ENCODE measurements at places on chromosomes 5 and 9.

DNA sequence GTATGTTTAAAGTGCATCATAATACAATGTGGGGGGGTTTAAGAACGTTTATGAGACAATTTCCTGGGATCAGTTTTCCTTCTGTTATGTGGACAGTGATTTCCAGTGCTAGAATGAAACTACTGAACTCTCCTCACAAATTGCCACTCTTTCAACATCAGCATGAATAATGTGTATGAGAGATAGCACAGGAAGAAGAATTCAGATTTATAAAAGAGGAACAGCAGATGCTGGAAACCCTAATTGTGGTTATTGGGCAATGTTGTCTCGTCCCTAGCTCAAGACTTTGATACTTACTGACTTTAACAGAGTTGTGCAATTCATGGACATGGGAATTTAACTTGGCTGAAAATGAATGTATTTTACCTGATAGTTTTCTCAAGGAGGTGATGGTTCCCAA is 410.8 kb upstream of the MEF2C start:
- no peak for DNase-seq

GRCh38 chr5:152094716-152095115 is 170.1 kb upstream of the GLRA1 start:
- DNase-seq, result no peak

GRCh38 chr5:176824604-176825003 is 14.2 kb downstream of the UNC5A start:
- no peak for DNase-seq

- peak; percentile 20 for DNase-seq
Measured at GRCh38 chr9:19199012-19199411, 31.5 kb upstream of the DENND4C start.

- DNase-seq, result no peak
Measured at GRCh38 chr9:4992872-4993271, 7.8 kb downstream of the JAK2 start.

GRCh38 chr9:91197232-91198181 is 164.2 kb downstream of the AUH start:
- DNase-seq, result no peak

DNA sequence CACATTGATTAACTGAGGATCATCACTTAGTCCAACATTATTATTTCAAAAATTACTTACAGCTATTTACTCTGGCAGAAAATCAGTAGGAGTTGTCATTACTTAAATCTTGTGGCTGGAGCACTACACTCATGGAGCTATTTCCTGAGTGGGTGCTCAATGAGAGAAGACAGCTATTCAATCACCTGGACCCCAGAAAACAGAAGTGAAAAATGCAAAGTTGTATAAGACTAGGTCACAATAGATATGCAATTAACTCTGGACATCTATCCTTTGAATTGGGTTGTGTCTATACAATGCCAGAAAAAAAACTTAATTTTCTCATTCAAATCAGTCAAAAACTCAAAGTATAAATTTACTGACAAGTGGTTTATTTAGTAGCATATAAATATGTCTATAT is 340.9 kb downstream of the EFNA5 start:
- no peak for DNase-seq

DNA sequence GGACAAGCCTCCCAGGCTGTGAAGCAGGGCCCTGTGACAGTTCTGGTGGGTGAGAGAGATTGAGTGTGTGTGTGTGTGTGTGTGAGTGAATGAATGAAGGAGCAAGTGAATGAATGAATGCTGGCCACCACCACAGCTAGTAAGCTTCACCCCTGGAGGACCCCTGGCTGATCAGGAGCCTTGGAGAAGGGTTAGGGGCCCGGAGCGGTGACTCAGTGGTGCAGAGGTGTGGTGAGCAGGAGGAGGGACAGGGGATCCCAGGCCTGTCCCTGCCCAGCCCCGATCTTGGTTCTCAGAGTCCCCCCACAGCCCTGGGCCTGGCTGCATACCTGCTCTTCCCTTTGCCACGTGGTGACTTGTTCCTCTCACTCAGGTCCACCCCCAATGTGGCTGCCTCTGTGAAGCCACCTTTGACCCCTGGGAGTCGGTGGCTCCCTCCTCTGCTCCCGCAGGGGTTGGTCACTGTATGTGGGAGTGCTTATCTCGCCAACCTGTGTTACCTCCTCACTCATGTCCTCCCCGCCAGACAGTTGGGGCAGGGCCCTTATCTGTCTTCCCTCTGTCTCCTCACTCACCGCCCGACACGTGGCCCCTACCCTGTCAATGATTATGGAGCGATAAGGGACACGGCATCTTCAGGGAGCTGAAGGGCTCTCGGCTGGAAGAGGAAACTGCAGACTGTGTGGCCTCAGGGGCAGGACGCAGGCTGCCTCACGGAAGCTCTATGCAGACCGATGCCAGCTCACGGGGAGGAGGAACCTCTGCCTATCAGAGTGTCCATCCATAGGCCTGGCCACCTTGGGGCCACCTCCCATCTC is 99.9 kb upstream of the PITX1 start:
- DNase-seq, result no peak

- no peak for DNase-seq
Measured at GRCh38 chr5:112857866-112858265, 3.2 kb upstream of the SRP19 start.

DNA sequence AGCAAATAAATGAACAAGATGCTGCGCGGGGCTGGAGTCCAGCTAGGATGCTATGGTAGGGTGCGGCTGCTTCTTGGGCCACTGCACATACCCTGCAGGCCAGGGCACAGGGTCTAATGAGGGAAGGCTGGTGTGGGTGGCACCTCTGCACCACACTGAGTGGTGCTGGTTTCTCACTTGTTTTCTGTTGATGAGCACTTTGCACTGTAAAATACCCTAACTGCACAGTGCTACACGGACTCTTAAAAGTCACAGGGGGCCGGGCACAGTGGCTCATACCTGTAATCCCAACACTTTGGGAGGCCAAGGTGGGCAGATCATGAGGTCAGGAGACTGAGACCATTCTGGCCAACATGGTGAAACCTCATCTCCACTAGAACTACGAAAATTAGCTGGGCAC is 52.7 kb upstream of the DMRT1 start:
- DNase-seq, result no peak

GRCh38 chr9:114076237-114077161 is 1.6 kb downstream of the AMBP start:
- DNase-seq, result no peak

GRCh38 chr9:85079349-85079748 is 409.8 kb downstream of the NTRK2 start:
- DNase-seq, result no peak

GRCh38 chr9:136438548-136439480 is 831 bp downstream of the INPP5E start:
- peak; percentile 67 for DNase-seq

- DNase-seq, result no peak
Measured at GRCh38 chr5:52789851-52790250, 2.1 kb downstream of the ITGA1 start.

- DNase-seq, result no peak
Measured at GRCh38 chr5:9188956-9189355, 356.9 kb downstream of the SEMA5A start.

GRCh38 chr5:156191547-156191946 is 135.4 kb upstream of the SGCD start:
- no peak for DNase-seq

- DNase-seq, result no peak
Measured at GRCh38 chr9:121825031-121825691, 173.7 kb downstream of the DAB2IP start.

DNA sequence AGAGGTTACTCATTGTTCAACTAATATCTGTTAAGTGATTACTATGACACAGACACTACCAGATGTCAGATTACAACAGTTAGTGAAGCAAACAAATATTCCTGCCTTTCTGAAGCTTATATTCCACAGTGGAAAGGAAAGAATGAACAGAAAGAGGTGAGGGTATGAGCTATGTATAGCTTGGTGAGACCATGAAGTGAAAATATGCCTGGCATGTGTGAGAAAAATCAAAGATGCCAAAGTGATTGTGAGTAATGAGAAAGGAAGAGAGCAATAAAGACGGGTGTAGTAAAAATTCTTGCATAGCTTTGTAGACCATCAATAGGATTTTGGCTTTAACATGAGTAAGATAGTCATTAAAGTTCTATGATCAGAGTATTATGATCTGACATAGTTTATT is 734.5 kb upstream of the NUDT12 start:
- no peak for DNase-seq

DNA sequence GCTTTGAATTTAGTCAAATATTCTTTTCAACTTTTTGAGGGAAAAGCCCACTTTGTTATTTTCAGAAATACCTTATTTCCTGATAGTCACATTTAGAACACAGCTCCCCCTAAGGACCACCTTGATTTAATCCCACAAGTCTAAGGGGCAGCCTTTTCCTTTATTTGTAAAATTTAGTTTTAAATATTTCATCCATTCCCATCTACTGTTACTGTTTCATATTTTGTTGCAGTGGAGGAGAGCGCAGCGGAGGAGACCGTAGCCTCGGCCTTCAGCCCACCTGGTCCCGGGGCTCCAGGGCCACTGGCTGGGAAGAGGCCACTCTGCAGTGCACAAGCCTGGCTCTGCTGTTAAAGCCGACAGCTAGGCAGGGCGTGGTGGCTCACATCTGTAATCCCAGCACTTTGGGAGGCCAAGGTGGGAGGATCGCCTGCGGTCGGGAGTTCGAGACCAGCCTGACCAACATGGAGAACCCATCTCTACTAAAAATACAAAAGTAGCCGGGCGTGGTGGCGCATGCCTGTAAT is 19.6 kb downstream of the LPCAT1 start:
- no peak for DNase-seq

Measured in activated CD4-positive, alpha-beta T cell treated with anti-CD3 and anti-CD28 coated beads, Interleukin-2, amount 50 U/mL, for 16 hours (primary cell).